H1 (cell line): ENCODE measurements at places on chromosomes 13 and 19.

DNA sequence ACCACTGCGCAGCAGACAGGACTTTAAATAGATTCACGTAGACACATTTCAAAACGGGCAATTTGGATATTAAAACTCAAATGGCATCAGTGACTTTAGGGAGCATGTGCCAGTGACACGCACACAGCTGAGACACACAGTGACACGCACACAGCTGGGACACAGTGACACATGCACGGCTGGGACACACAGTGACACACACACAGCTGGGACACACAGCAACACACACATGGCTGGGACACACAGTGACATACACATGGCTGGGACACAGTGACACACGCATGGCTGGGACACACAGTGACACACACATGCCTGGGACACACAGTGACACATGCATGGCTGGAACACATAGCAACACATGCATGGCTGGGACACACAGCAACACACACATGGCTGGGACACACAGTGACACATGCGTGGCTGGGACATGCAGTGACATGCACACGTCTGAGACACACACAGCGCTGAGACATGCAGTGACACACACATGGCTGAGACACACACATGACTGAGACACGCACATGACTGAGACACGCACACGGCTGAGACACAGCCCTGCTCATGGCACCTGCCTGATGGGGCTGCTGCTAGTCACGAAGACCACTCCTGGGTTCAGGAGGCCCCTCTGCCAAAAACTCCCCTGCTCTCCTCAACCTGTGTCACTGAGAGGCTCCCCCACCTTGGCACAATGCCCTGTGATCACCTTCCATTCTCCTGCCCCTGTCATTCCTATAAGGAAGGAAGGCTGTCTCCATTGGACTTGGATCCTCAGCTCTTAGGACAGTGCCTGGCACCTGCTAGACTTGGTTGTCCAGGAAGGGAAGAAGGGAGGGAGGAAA lies 52.5 kb downstream of the SOX1 start:
- DNase-seq: no peak

GRCh38 chr13:44617648-44618047 lies 41.5 kb upstream of the TSC22D1 start:
- DNase-seq: no peak

DNA sequence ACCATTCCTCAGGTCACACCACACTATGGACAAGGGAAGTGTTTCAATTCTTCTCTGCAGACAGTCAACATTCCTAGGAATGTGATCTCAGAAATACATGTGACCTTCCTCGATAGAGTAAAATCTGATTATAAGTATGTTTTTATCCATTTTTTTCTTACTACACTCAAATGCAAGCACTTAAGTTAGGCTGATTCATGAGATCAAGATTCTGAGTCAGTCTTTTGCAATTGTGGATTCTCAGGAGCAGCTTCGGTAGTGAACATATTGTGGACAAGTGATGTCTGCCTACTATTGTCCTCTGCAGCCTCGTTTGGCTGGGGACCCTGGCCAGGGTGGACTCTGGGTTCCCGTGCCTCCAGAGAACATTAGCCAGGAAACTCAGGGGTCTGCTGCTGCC lies 3.2 kb downstream of the SERPINE3 start:
- no peak for DNase-seq

DNA sequence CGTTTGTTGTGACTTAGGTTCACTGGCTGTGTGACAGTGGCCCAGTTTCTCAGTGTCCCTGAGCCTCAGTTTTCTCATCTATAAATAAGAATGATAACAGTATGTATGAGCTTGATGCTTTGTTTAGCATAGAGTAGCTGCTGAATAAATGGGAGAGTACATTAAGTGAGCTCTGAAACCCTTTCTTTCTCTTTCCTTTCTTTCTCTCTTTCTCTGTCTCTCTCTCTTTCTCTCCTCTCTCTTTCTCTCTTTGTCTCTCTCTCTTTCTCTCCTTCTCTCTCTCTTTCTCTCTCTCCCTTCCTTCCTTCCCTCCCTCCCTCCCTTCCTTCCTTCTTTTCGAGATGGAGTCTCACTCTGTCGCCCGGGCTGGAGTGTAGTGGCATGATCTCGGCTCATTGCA lies 2.0 kb downstream of the KXD1 start:
- no peak for DNase-seq

DNA sequence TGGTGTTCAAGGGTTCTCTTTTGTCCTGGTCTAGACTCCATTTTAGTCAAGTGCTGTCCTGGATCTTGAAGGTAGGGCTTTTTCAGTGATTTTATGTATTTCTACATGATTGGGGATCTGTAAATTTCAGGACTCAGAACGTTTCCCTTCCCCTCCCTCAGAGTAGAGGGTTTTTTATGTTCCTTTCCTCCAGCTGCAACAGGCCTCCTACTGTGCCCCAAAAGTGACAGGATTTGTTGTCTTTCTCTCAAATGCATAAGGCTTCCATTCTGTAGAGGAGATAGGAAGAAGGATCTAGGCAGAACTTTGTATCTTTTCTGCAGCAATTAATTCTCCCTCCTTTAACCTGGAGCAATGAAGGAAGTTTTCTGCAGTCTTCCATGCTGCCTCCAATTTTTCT lies 251.3 kb downstream of the MAB21L1 start:
- no peak for DNase-seq

- DNase-seq: no peak
Measured at GRCh38 chr19:11781295-11782057, 14.7 kb downstream of the ZNF441 start.

GRCh38 chr19:1955171-1956121 lies 14.5 kb downstream of the CSNK1G2 start:
- no peak for DNase-seq

- peak; percentile 6 for DNase-seq
Measured at GRCh38 chr13:27012482-27013197, 159.0 kb downstream of the USP12 start.

DNA sequence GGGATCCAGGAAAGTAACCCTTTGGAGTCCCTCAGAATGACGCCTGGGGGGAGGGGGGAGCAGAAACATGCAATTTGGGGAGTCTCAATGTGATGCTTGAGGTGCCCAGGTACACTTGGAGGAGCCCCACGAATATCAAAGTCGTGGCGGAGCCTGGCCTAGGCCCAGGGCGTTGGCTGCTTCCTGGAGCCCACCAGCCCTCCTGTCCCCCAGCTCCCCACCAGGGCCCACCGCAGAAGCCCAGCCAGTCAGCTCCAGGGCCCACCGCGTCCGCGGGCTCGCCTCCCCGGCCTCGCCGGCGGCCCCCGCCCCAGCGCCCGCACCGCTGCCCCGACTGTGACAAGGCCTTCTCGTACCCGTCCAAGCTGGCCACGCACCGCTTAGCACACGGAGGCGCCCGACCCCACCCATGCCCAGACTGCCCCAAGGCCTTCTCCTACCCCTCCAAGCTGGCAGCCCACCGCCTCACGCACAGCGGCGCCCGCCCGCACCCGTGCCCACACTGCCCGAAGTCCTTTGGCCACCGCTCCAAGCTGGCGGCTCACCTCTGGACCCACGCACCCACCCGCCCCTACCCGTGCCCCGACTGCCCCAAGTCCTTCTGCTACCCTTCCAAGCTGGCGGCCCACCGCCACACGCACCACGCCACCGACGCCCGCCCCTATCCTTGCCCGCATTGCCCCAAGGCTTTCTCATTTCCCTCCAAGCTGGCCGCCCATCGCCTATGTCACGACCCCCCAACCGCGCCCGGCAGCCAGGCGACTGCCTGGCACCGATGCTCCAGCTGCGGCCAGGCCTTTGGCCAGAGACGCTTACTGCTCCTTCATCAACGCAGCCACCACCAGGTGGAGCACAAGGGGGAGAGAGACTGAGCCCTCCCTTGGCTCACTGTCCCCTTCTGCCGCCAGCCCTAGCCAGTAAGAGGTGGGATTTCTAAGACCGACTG lies 2.1 kb downstream of the ZNF575 start:
- peak; percentile 89 for DNase-seq

DNA sequence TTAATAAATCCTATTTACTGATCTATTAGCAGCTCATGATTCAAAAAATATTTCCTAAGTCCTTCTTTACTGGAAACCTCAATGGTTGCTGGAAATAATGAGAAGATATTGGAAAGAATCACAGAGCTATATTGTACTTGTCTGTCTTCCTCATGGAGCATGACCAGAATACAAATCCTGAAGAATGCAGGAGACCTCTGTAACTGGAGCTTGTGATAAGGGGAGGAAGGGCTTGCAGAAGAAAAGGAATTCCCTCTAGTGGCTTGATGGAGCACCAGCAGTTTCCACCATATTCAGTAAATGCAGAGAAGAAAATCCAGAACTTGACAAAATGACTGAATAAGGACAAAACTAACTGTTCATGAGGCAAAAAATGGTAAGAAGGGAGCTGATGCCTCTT lies 1333.1 kb downstream of the EFNB2 start:
- no peak for DNase-seq

- no peak for DNase-seq
Measured at GRCh38 chr13:71722206-71722605, 144.8 kb downstream of the DACH1 start.

DNA sequence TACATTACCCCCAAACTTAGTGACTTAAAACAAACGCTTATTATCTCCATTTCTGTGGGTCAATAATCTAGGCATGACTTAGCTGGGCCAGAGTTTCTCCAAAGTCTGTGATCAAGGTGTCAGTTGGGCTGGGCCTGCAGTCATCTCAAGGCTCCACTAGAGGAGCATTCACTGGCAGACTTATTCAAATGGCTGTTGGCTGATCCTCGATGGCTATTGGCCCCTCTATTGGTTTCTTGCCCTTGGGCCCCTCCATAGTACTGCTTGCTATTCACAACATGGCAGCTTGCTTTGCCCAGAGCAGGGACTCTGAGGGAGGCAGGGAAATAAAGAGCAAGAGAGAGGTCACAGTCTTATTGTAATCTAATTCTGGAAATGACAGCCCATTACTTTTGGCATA lies 57.6 kb downstream of the RCBTB2 start:
- no peak for DNase-seq

GRCh38 chr13:76696370-76696769 lies 189.8 kb downstream of the KCTD12 start:
- no peak for DNase-seq

GRCh38 chr19:28217022-28217421 lies 995.9 kb downstream of the UQCRFS1 start:
- DNase-seq: peak; percentile 56

- no peak for DNase-seq
Measured at GRCh38 chr13:70812481-70812880, 704.2 kb upstream of the KLHL1 start.

GRCh38 chr19:18020212-18021085 lies 12.5 kb downstream of the ARRDC2 start:
- DNase-seq: no peak

DNA sequence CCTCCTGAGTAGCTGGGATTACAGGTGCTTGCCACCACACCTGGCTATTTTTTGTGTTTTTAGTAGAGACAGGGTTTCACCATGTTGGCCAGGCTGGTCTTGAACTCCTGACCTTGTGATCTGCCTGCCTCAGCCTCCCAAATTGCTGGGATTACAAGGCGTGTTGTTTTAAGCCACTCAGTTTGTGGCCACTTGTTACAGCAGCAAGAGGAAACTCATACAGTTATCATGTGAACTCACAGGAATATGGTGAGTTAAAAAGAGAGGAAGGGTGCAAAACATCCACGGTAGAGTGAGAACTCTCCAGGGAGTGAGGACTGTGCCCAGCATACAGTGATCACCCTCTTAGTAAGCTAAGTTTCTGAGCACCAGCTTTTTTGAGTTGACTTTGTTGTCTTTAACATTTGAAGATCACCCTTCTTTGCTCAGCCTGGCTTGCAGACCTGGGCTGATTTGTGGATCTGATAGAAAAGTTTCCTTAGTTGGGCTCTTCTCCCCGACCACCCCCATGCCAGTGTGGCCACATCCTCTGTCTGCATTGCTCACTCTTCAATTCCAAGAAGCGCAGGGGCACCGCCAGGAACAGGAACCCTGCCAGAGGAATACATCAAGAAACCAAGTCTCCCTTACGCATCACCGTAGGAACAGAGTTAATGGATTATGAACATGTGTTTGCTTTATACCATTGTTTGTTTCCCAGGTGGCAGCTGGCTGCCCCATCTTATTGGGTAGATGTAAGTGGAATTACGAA lies 16.0 kb downstream of the ALOX5AP start:
- DNase-seq: no peak

DNA sequence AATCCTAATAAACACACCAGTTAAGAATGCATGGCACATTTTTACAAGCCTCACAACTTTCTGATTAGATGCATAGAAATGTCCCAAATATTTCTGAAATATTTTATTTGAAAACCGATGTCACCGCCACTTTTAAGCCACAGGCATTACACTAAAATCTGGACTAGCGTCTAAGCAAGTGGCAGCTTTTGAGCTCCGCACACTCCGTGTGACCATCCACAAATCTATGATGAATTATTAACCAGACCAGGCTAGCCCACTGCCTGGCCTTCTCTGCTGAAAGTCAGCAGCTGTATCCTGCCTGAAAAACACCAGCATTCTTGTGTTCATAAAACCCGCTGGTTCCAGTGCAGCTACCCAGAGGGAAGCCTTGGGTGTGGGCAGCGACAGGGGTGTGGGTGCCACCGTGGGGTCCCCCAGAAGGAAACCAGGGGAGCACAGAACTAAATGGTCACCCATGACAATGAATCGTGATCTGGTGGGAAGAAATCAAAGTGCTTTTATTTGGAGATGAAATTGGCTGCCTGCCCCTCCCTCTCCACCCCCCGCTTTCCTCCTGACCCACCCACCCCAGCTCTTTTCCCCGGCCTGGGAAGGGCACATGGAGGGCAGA lies 13.8 kb downstream of the RASA3 start:
- DNase-seq: no peak

DNA sequence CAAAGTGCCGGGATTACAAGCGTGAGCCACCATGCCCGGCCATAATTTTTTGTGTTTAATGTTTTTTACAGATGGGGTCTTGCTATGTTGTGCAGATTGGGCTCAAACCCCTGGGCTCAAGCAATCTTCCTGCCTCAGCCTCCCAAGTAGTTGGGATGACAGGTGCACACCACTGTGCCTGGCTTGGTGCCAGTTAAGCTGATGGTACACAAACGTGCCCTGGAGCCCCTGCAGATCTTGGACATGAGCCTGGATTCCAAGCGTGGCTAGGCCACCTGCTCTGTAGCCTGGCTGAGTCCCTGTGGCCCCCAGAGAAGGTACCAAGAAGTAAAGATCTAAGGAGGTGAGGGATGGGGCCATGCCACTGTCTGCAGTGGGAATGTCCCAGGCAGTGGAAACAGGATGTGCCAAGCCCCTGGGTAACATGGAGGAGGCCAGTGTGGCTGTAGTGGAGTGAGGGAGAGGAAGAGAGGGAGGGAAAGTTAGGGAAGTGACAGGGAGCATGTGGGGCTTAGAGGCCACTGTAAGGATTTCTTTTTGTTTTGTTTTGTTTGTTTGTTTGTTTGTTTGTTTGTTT lies 7.0 kb downstream of the PRODH2 start:
- DNase-seq: no peak

GRCh38 chr13:74466020-74466419 lies 331.8 kb upstream of the KLF12 start:
- DNase-seq: no peak

DNA sequence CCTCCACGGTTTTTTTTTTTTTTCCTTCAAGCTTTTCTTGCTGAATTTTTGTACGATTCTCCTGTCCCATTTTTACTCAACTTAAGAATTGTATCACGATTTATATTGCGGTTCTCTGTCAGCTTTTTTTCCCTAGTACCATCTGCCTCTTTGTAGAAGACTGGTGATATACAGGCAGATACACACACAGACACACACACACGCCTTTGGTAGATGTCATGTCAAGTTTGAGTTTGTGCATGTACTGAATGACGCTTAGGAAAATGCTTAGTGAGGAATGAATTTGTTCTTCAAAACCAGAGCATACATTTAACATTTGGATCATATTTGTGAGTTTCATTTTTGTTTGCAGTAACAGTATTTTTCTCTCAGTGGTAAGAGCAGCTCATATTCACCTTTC lies 82.0 kb upstream of the MBNL2 start:
- no peak for DNase-seq
